ENCODE measurements at places on chromosomes 1 and 21.

GRCh38 chr1:41416081-41416480, 54.8 kb downstream of the FOXO6 start:
- H3K4me3 ChIP-seq = no peak overlapping the region
- no peaks in the 10 kb centered on the region for H3K36me3 ChIP-seq
- peaks cover 66% of the 10 kb centered on the region for H3K27me3 ChIP-seq
- H3K4me1 ChIP-seq = no peaks in the 10 kb centered on the region
- DNase-seq = no peak

- H3K4me3 ChIP-seq = no peak overlapping the region
- H3K27me3 ChIP-seq = peaks cover 44% of the 10 kb centered on the region
- H3K27ac ChIP-seq = no peak overlapping the region
- peak; percentile 45 for DNase-seq
- H3K4me1 ChIP-seq = no peaks in the 10 kb centered on the region
- H3K36me3 ChIP-seq = no peaks in the 10 kb centered on the region
Observed at GRCh38 chr1:175338387-175339135, 146.0 kb upstream of the KIAA0040 start.

DNA sequence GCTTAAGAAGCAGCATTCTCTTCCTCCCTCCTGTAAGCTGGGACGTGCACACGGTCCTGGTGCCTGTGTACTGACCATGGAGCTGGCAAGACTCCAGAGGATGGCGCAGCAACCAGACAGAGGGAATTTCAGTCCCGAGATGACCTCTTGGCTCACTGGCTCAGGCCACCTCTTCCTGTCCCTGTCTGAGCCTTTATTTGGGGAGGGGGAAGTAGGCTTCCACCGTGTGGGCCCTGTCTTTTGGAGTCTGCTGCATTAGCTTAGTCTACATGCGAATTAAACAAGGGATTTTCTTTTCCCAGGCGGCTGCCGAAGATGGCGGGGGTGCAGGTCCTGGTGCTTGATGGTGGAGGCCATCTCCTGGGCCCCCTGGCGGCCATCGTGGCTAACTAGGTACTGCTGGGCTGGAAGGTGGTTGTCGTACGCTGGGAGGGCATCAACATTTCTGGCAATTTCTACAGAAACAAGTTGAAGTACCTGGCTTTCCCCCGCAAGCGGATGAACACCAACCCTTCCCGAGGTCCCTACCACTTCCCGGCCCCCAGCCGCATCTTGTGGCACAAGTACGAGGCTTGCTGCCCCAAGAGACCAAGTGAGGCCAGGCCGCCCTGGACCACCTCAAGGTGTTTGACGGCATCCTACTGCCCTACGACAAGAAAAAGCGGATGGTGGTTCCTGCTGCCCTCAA, 10.2 kb downstream of the IL24 start:
- peaks cover 62% of the 10 kb centered on the region for H3K36me3 ChIP-seq
- no peak overlapping the region for H3K27ac ChIP-seq
- H3K4me3 ChIP-seq = no peak overlapping the region
- peaks cover 50% of the 10 kb centered on the region for H3K4me1 ChIP-seq
- no peak for DNase-seq
- H3K27me3 ChIP-seq = no peaks in the 10 kb centered on the region

- no peak overlapping the region for H3K4me3 ChIP-seq
- no peaks in the 10 kb centered on the region for H3K4me1 ChIP-seq
- H3K36me3 ChIP-seq = no peaks in the 10 kb centered on the region
- DNase-seq = no peak
Observed at GRCh38 chr1:246785494-246786111, 61.4 kb downstream of the SCCPDH start.

DNA sequence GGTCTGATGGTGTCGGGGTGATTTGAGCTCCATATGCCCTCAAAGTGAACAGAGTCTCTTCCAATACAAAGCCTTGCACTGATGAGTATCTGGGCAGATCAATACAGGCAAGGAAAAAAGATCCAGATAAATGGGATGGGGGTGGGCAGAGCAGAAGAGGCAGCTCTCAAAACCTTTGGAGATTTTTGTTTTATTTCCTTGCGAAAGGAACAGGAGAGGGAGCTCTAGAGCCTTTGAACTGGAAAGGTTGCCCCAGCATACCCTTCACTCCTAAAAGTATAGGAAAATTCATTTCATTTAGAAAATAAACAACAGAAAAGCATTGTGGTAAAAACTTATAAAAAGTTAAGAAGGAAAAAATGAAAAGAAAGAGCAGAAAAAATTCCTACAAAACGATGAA, 31.4 kb upstream of the OLIG2 start:
- peaks cover 40% of the 10 kb centered on the region for H3K27me3 ChIP-seq
- H3K36me3 ChIP-seq = no peaks in the 10 kb centered on the region
- no peak overlapping the region for H3K27ac ChIP-seq
- no peak overlapping the region for H3K4me3 ChIP-seq
- H3K4me1 ChIP-seq = no peaks in the 10 kb centered on the region

DNA sequence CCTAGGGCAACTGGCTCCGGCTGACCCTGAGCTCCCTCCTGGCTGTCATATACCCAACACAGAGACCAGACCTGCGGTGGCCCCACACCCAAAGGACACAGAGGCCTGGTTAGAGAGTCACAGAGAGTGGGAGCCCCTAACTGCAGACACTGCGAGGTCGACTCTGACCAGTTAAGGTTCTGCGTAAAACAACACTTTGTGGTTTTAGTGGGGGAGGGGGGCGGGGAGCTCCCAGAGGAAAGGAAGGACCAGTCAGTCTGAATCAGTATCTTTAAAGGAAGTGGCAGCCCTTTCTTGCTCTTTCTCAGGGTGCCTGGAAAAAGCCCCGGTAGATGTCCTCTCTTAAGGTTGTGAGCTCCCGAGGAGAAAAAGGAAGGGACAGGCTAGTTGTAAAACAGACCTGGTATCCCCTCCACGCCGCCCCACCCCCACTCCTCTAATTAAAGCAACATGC, 2.4 kb downstream of the SSBP3 start:
- peak overlapping the region; percentile 8 for H3K27ac ChIP-seq
- H3K36me3 ChIP-seq = peaks cover 56% of the 10 kb centered on the region
- DNase-seq = no peak

- H3K27ac ChIP-seq = no peak overlapping the region
- no peak overlapping the region for H3K4me3 ChIP-seq
- H3K4me1 ChIP-seq = no peaks in the 10 kb centered on the region
- H3K27me3 ChIP-seq = no peaks in the 10 kb centered on the region
- no peaks in the 10 kb centered on the region for H3K36me3 ChIP-seq
- no peak for DNase-seq
Observed at GRCh38 chr1:79760531-79760930, 754.0 kb upstream of the ADGRL4 start.

- H3K36me3 ChIP-seq = peaks cover 5% of the 10 kb centered on the region
- peaks cover 36% of the 10 kb centered on the region for H3K4me1 ChIP-seq
- no peak overlapping the region for H3K4me3 ChIP-seq
- H3K27me3 ChIP-seq = no peaks in the 10 kb centered on the region
Observed at GRCh38 chr21:34924771-34925419, 124.2 kb downstream of the RUNX1 start.

- DNase-seq = no peak
- peak overlapping the region; percentile 96 for H3K27ac ChIP-seq
- H3K4me3 ChIP-seq = peak overlapping the region; percentile 80
- H3K27me3 ChIP-seq = no peaks in the 10 kb centered on the region
Observed at GRCh38 chr1:229252228-229252984, 18.5 kb upstream of the RAB4A start.

DNA sequence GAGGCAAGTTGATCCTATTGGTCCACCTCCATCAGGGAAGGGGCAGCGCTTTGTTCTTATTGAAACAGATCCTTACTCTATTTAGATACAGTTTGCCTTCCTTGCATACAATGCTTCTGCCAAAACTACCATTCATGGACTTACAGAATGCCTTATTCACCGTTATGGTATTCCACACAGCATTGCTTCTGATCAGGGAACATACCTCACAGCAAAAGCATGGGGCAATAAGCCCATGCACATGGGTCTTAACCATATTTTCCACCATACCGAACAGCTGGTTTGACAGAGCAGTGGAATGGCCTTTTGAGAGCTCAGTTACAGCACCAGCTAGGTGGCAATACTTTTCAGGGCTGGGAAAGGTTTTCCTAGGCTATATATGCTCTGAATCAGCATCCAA, 544.8 kb upstream of the ADGRL4 start:
- DNase-seq = no peak
- H3K27ac ChIP-seq = no peak overlapping the region
- H3K36me3 ChIP-seq = no peaks in the 10 kb centered on the region
- H3K4me3 ChIP-seq = no peak overlapping the region
- H3K27me3 ChIP-seq = no peaks in the 10 kb centered on the region
- H3K4me1 ChIP-seq = no peaks in the 10 kb centered on the region

GRCh38 chr1:78715181-78715661, 65.6 kb downstream of the IFI44 start:
- H3K27me3 ChIP-seq = no peaks in the 10 kb centered on the region
- no peaks in the 10 kb centered on the region for H3K4me1 ChIP-seq
- no peak for DNase-seq
- no peaks in the 10 kb centered on the region for H3K36me3 ChIP-seq
- no peak overlapping the region for H3K4me3 ChIP-seq

DNA sequence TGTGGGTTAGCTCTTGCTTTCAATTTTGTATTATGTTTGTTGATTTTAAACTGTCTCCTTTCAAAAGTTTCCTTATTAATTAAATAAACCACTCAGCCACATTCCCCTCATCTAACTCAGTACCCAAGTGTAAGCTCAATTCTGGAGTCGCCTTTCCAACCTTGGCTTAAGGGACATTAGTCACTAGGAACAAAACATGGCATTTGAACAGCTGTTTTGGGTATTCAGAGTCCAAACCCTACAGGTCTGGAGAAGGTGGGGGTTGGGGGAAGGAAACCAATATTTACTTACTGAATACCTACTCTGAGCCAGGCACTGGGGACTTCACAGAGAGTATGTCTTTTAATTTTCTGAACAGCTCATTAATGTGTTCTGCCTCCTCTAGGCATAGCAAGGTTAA, 117.2 kb upstream of the JUN start:
- H3K4me3 ChIP-seq = no peak overlapping the region
- peak overlapping the region; percentile 1 for H3K27ac ChIP-seq
- DNase-seq = no peak
- no peaks in the 10 kb centered on the region for H3K27me3 ChIP-seq
- H3K36me3 ChIP-seq = no peaks in the 10 kb centered on the region
- peaks cover 11% of the 10 kb centered on the region for H3K4me1 ChIP-seq

DNA sequence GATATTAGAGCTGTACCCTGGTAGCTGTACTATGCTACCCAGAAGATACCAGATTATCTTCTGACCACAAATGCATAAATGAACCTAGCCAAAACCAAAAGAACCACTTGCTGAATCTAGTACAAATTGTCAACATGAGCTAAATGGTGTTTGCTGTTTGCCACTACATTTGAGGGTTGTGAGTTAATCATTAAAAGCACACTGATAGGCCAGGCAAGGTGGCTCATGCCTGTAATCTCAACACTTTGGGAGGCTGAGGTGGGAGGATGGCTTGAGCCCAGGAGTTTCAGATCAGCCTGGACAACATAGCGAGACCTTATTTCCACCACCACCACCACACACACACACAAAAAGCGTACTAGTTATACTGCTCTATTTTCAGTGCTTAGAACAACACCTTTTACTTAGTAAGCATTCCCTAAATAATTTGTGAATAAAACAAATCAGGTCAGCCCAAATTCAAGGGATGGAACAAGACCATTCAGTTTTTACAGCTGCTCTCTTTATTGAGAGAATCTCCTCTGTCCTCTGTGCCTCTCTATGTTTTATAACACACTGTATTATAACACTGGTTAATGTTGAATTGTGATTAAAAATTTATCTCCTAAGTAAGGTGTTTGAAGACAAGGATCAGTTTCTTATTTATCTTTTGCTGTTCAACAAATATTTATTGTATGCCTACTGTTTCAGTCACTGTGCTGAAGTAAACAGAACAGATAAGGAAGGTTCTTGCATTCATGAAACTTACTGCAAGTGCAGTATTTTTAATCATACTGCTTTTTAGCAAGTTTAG, 44.0 kb downstream of the MAGI3 start:
- no peak for DNase-seq
- no peak overlapping the region for H3K27ac ChIP-seq
- no peak overlapping the region for H3K4me3 ChIP-seq
- H3K4me1 ChIP-seq = no peaks in the 10 kb centered on the region
- no peaks in the 10 kb centered on the region for H3K36me3 ChIP-seq

- no peak for DNase-seq
- H3K27me3 ChIP-seq = no peaks in the 10 kb centered on the region
- peaks cover 8% of the 10 kb centered on the region for H3K36me3 ChIP-seq
- no peak overlapping the region for H3K4me3 ChIP-seq
- no peak overlapping the region for H3K27ac ChIP-seq
- H3K4me1 ChIP-seq = peaks cover 4% of the 10 kb centered on the region
Observed at GRCh38 chr1:5949761-5950100, 42.5 kb downstream of the NPHP4 start.
